Globus pallidus (tissue), 1 donor: ENCODE measurements at places on chromosomes 5 and 9.

GRCh38 chr5:142861011-142861410, 90.8 kb downstream of the ARHGAP26 start:
- DNase-seq = no peak

GRCh38 chr9:136567651-136568287, 21.9 kb upstream of the NOTCH1 start:
- DNase-seq = no peak

DNA sequence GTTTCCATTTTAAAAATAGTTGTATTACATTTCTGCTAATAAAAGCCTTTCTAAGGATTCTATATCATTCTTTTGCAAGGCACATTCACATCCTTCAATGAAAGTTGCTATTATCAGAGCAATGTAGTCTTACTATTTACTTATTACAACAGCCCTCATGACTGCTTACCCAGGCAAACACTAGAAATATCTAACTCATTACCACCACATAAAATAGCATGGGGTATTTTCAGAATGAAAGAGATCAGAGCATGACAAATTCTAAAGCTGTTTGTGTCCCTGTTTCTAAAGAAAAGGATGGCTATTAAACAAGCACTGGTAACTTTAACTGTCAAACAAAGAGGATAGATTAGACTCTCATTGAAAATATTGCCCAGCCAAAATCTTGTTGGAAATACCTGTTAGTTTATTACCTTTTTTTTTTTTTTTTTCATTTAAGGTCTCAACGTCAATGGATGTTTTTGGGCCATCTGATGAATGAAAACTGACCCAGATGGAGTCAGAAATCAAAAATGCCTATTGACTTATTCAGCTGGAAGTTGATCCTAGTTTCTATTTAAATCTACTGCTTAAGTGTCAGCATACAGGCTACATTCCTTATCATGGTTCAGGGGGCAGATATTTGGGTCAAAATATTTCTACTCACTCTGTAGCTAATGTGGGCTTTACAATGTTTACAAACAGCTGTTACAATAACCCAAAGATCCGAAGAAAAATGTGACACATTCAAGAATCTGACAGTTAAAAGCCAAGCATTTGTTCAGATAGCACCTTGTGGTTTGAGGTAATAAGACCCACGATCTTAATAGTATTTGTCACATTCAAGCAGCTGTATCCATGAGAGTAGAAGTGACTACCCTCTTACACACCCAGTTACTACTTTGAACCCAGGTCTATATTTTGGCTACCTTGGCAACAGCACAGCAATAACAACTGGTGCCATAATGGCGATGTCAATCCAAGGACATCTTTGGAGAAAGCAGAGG, 554.8 kb upstream of the MEF2C start:
- no peak for DNase-seq

- DNase-seq = no peak
Observed at GRCh38 chr5:65766781-65767180, 44.8 kb downstream of the NLN start.

GRCh38 chr5:150206098-150206778, 16.4 kb downstream of the SLC6A7 start:
- DNase-seq = no peak

DNA sequence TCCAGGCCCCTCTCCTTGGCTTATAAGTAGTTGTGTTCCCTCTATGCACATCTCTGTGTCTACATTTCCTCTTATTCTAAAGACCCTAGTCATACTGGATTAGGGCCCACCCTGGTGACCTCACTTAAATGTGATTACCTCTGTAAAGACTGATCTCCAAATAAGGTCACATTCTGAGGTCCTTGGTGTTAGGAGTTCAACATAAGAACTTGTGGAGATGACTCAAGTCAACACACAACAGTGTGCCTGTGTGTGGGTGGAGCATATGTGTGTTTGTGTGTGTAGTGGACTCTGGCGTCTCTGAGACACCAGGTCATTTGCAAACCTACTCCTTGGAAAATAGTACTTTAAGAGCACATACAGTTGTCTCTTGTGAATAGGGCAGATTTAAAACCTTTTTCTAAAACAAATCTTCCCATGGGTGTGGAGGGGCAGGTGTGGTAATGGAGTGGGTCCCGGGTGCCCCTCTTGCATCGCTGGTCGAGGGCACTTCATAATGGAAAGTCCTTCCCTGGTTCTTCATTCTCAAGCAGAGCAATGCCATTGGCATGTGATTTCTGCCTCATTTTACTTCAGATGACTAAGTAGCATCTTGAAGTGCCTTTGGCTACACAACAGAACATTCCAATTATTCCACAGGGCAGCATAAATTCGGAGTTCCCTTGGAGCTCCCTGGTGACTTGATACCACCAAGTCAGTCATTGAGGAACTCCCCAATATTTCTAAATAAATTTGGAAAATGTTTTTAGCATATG, 84.4 kb downstream of the C9orf152 start:
- no peak for DNase-seq

- DNase-seq = no peak
Observed at GRCh38 chr9:108634204-108634603, 221.6 kb downstream of the ACTL7B start.

- no peak for DNase-seq
Observed at GRCh38 chr9:132698989-132699388, 28.7 kb downstream of the GTF3C4 start.

DNA sequence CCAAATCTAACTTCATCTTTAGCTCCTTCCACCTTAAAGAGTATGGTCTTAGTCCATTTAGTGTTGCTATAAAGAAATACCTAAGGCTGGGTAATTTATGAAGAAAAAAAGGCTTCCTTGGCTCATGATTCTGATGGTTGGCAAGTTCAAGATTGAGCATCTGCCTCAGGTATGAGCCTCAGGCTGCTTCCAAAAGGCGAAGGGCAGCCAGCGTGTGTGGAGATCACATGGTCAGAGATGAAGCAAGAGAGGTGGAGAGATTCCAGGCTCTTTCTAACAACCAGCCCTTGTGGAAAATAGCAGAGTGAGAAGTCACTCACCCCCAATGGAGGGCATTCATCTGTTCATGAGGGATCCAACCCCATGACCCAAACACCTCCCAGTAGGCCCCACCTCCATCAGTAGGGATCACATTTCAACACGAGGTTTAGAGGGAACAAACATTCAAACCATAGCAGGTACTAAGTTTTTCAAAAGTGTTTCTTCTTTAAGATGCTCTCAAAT, 225.9 kb downstream of the SGCD start:
- DNase-seq = no peak

- peak; percentile 47 for DNase-seq
Observed at GRCh38 chr5:135392256-135392655, 6.8 kb downstream of the MACROH2A1 start.

DNA sequence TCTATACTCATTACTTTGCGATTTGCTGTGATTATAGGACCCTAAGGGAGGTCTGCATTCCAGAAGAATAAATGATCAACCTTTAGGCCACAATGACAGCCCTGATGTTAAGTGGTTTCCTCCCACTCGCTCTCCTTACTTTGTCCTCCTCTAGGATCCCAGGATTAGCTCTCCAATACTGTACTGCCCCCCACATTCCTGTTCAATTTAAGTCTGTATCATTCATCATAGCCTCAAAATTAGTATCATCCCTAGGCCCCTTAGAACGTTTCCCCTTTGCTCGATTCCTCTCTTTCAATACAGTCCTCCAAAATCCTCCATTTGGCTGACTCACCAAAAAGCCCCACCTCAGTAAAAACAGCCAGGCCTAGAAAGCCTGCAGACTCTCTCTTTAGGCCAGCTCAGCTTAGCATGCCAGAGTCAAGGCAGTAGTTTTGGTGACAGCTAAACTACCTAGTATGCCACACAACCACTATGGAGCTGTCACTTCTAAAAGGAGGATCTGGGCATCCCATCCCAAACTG, 24.4 kb downstream of the RNF145 start:
- DNase-seq = no peak

DNA sequence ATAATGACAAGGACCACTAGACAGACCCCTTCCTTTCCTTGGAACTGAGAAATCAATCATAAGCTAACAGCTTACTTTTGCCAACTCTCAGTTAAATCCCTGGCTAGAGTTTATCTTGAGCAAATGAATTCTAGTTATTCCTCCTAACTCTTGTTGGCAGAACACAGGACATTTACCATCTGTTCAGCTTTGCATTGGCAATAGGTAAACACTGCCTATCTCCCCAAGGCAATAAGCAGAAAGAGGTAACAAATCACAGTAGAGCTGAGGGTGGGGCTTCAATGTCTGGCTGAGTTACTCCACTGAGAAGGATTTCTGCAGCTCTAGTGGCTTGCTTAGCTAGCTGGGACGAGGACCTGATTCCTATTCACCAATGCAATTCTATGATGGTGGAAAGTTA, 503.3 kb upstream of the GRIA1 start:
- DNase-seq = no peak

- no peak for DNase-seq
Observed at GRCh38 chr5:99063737-99064136, 134.9 kb upstream of the CHD1 start.

DNA sequence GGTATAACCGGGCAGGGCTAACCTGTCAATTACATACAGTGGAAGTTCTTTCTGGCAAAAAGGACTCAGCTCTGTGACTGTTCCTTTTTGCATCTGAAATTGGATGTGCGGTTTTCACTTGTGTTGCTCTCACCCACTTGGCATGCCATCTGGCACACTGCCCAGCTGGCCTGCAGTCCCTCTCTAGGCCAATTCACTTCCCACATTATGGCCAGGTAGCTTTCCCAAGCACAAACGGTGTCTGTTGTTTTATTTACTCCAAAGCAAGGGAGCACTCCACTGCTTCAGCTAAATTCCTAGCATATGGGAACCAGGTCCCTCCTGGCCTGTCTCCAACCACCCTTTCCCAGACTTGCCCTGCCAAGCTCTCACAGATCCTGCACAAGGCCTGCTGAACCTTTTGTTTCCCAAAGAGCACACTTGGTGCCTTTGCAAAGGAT, 132.5 kb downstream of the SEMA6A start:
- no peak for DNase-seq

GRCh38 chr5:93598091-93599000, 15.3 kb downstream of the NR2F1 start:
- DNase-seq = no peak

DNA sequence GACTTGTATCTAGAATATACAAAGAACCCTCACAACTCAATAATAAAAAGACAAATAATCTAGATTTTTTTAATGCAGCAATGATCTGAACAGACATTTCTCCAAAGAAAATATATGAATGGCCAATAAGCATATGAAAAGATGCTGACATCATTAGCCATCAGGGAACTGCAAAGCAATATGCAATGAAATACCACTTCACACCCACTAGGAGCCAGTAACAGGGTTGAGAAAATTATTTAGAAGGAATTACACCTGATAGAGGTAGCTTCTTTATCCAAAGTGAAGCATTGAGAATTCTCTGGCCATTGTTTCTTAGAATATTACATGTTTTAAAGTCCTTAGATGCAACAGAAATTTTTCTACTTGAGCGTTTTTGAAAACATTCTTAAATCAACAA, 316.9 kb downstream of the KCNN2 start:
- DNase-seq = no peak

DNA sequence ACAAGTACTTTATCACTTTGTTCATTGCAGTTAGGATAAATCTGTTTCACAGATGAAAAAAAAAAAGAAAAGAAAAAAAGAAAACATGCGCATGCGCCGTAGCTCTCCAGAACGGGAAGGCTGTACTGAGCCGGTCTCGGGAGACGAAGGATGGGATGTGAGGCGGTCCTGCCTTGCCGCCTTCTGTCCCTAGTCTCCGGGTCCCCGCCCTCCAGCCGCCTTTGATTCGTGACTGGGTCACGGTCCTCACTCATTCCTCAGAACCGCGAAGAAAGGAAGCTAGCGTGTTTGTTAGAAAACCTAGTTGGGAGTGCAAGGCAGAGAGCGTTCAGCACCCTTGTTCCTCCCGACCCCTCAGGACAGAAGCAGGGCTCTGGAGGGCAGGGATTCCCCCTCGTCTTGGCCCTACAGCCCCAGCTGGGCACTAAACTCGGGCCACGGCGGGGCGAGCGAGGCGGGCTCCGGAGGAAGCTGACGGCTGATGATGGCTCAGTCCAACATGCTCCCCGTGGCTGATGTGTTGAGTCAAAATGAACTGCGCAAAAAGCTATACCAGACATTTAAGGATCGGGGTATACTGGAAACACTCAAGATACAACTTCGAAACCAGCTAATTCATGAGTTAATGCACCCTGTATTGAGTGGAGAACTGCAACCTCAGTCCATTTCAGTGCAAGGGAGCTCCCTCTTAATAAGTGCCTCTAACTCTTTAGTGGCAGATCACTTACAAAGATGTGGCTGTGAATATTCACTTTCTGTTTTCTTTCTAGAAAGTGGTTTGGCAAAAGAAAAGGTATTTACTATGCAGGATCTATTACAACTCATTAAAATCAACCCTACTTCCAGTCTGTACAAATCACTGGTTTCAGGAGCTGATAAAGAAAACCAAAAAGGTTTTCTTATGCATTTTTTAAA, 40.0 kb downstream of the CPLANE1 start:
- peak; percentile 21 for DNase-seq

DNA sequence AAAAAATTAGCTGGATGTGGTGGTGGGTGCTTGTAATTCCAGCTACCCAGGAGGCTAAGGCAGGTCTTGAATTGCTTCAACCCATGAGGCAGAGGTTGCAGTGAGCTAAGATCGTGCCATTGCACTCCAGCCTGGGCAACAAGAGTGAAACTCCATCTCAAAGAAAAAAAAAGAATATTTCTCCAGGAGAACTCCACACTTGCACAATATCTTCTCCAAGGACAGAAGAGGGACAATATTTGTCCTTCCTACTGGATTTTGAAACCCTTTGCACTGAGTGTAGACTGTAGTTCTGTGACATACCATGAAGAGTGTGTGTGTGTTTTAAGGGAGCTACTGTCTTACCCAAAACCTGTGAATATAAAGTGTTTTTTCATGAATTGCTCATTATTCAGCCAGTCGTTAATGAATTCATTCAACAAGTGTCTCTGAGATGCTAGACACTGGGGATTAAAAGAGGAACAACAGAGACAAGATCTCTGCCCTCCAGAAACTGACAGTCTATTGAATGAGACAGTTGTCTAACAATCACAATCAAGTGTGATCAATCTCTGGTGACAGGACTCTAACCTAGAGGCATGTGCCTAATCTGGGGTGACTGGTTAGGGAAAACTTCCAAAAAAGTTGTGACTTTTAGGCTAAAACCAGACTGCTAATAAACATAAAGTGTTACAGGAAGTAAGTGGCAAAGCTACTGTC, 9.8 kb upstream of the UBE2D2 start:
- DNase-seq = no peak

DNA sequence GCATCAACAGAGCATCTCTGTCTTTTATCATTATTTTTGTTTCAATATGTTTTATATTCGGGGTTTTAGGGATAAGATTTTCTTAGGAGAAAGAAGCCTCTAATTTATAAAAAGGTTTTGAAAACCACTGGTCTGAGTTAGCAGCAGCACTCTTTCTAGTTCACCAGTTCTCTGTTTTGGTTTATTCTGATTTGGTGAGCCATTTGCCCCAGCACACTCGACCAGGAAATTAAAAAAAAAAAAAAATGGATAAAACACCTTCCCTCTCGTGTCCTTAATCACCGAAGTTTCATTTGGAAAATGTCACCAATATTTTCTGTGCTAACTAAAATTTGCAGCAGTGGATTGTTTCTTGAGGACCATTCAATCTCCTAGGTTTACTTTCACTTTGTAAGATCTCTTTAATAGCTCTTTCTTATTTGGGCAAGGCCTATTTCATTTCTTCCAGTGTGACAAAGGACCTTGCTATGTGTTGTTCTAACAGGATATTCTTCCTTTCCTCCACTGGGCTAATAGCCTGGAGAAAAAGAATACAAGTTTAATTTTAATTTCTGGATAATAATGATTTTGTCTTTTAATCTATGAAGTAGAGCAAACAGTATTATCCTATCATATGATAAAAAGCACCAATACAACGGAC, 57.8 kb upstream of the ANXA1 start:
- no peak for DNase-seq

- DNase-seq = no peak
Observed at GRCh38 chr5:138657360-138657759, 82.2 kb upstream of the HSPA9 start.
